ENCODE measurements at places on chromosomes 7 and 10.

DNA sequence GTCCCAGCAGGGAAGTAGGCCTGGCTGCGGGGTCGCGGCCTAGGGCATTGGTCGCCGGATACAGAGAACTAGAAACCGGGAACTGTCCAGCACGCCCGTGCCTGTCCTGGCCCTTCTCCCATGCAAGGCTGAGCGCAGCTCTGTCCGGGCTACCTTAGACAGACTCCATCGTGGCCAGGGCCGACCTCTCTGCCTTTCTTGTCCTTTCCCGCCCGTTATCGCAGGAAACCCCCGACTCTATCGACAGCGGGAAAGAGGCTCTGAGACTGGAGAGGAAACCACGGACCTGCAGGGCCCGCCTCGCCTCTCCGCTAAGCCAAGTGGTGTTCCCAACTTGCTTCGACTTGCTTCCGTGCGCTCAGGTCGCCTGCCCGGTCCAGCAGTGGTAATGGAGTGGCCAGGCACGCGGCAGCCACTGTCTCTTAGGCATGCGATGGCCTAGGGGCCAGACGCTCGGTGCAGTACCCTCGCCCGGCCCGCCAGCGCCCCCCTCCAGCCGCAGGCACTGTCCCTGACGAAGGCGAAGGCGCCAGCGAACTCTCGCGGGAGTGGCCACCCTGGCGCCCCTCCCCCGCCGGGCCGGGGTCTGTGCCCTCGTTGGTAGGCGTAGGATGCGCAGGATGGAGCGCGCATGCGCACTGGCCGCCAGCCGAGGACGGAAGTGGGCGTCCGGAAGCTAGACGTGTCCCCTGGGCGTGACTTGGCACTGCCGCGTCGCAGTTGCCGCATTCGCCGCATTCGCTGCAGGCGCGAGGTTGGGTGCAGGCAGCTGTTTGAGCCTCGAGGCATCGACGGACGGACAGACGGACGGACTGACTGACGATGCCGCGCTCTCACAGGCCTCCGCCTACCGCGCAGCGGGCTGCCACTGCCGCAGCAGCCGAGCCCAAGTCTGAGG lies 54.4 kb downstream of the MCMBP start:
- H3K4me1 ChIP-seq, result no peaks in the 10 kb centered on the region
- DNase-seq, result no peak
- no peak overlapping the region for H3K27ac ChIP-seq
- H3K36me3 ChIP-seq, result peaks cover 2% of the 10 kb centered on the region

- H3K27ac ChIP-seq, result peak overlapping the region; percentile 7
- no peak for DNase-seq
- H3K4me3 ChIP-seq, result no peak overlapping the region
- peaks cover 84% of the 10 kb centered on the region for H3K4me1 ChIP-seq
Observed at GRCh38 chr10:119346095-119346832, 138.9 kb downstream of the GRK5 start.

DNA sequence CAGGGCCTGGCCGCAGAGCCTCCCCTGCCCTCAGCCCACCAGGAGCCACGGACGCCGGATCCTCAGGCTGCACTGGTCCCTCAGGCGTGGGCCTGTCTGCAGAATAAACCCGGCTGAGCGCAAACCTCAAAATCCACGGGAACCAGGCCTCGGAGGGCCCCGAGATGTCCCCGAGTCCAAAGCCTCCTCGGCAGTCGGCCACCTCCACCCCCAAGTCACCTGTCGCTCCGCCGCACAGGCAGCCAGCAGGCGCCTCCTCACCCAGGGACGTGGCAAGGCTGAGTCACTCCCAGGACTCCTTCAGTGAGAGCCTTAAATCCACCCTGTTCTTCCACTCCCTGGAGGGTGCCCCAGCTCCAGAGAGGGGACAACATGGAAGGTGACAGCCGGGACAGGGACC lies 33.2 kb downstream of the STK32C start:
- no peak for DNase-seq
- H3K4me3 ChIP-seq, result no peak overlapping the region
- H3K27me3 ChIP-seq, result no peaks in the 10 kb centered on the region
- no peak overlapping the region for H3K27ac ChIP-seq
- no peaks in the 10 kb centered on the region for H3K36me3 ChIP-seq
- no peaks in the 10 kb centered on the region for H3K4me1 ChIP-seq

DNA sequence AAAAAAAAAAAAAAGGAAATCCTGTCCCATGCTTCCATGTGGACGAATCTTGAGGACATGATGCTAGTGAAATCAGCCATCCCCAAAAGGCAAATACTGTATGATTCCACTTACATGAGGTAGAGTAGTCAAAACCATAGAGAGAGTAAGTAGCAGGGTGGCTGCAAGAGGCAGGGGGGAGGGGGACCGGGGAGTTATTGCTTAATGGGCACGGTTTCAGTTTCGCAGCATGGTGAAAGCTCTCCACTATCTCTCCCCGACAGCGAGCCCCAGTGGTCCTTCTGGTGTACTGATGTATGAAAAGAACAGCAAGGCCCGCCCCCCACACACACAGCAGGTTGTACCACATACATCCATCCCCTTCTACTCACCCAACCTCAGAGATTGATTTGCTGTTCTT lies 32.8 kb downstream of the NOD1 start:
- no peak overlapping the region for H3K4me3 ChIP-seq
- peak; percentile 89 for DNase-seq
- no peaks in the 10 kb centered on the region for H3K27me3 ChIP-seq
- no peaks in the 10 kb centered on the region for H3K4me1 ChIP-seq

DNA sequence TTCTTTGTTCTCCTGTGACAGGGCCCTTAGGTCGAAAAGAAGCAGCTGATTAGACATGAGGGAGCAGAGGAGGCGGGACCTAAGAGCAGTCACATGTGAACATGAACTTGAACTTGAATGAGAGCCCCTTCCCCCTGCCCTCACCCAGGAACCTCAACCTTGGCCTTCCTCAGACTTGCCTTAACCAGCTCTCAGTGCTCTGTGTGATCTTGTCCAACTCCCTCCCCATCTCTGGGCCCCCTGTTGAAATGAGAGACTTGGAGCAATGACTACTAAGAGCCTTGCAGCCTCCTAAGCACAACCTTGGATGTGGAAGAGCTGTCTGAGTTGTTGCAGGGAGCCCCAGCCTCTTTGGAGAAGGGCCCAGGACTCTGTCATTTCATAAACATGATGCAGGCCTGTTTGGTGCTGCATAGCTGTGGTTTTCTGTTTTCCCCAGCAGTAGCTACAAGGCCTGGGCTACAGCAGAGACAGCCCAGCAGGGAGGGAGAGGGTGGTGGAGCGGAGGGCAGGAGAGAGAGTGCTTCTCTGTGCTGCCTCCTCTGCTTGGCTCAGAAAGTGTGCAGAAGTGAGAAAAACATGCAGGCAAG lies 123.9 kb upstream of the ZMIZ1 start:
- no peaks in the 10 kb centered on the region for H3K27me3 ChIP-seq
- no peaks in the 10 kb centered on the region for H3K36me3 ChIP-seq
- no peak overlapping the region for H3K4me3 ChIP-seq
- no peaks in the 10 kb centered on the region for H3K4me1 ChIP-seq
- DNase-seq, result no peak

DNA sequence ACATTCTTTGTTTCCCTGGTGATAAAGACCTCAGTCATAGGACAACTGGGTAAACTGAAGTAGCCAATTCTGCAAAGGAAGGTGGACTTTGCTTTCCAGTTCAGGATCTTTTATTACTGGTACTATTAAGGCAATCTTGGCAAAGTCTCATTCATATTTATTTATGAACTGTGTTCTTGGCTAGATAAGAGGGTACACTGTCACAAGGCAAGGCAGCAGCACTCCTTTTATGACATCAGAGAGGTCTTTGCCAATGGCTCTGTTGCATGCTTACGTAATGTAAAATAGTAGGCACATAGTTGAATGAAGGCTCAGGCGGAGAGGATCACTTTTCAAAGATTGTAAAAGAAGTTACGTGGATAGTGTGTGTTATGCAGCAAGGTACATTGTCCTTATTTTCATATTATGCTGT lies 63.7 kb upstream of the PDK4 start:
- no peak overlapping the region for H3K4me3 ChIP-seq
- H3K4me1 ChIP-seq, result no peaks in the 10 kb centered on the region
- no peak for DNase-seq
- no peaks in the 10 kb centered on the region for H3K36me3 ChIP-seq
- no peak overlapping the region for H3K27ac ChIP-seq

DNA sequence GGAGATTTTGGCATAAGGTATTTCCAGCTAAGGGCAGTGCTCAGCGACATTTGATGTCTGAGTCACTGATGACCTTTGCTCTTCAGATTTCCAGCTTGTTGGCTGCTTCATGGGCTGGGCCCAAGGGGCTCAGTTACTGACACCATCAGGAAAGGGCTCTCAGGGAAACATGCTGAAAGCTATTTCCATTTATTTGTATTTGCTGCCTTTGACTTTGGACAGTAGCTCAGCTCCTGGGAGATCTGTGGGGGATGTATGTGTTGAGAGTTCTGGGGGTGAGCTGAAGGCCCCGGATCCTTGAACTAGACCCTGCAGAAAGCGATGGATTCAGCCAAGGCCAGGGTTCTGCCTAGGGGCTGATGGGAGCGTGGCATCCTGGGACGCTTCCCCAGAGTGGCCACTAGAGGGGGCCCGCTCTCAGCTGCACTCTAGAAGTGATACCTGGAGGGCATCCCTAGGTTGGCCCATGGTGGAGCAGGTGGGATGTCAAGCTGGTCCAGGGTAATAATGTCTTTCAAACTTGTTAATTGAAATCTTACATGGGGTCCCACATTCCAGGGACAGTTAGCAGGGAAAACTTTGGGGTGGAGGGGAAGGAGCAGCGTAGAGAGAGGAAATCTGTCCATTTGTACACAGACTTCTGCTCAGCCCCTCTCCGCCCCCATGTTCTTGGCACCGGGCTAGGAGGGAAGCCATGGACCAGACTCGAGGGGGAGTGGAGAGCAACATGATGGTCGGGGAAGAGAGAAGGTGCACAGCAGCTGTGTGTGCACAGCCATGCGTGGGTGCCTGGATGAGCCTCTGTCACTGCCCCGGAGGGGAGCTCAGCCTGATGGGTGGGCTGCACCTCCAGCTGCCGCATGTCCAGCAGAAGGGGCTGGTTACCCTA lies 3.0 kb upstream of the BTBD16 start:
- DNase-seq, result no peak
- H3K36me3 ChIP-seq, result peaks cover 8% of the 10 kb centered on the region
- H3K27me3 ChIP-seq, result no peaks in the 10 kb centered on the region
- no peaks in the 10 kb centered on the region for H3K4me1 ChIP-seq

DNA sequence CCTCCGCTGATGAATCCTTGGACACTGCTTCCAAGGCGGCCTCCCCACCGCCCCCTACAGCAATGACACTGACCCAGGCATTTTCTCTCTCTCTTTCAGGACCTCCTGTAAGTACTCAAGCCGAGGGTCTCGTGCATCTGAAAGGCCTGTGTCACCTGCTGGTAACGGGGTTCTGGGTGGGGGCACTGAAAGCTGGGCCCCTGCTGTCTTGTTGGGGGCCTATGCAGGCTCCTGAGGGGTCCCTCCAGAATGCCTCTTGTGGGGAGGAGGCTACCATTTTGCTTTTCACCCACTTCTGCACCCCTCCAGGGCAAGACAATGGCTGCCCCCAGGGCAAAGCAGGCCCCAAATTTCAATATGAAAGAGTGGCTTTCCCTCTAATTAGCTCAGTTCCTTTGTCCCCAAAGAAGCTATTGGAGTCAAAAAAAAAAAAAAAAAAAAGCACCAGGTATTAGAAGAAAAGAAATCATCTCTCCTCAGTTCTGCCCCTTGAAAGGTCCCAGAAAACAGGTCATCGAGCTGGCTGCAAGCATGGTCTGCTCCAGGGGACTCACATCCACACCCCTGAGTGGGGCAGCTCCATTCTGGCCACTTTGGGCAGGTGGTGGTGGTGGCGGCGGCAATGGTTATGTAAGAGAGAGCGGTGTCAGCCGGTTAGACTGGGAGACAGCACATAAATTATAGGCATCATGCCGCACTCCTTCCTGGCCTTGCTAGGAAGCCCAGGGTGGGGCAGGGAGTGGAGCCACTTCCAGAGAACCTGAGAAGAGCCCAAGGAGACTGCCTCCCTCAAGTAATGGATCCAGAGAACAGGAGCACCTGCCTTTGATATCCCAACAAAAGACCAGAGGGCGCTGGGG lies 66.2 kb downstream of the COL13A1 start:
- DNase-seq, result no peak
- no peak overlapping the region for H3K4me3 ChIP-seq
- no peak overlapping the region for H3K27ac ChIP-seq
- H3K27me3 ChIP-seq, result no peaks in the 10 kb centered on the region
- no peaks in the 10 kb centered on the region for H3K36me3 ChIP-seq

GRCh38 chr10:98589007-98589406 lies 142.3 kb upstream of the HPS1 start:
- H3K27ac ChIP-seq, result no peak overlapping the region
- H3K27me3 ChIP-seq, result no peaks in the 10 kb centered on the region
- H3K4me3 ChIP-seq, result no peak overlapping the region
- H3K36me3 ChIP-seq, result no peaks in the 10 kb centered on the region
- no peaks in the 10 kb centered on the region for H3K4me1 ChIP-seq

DNA sequence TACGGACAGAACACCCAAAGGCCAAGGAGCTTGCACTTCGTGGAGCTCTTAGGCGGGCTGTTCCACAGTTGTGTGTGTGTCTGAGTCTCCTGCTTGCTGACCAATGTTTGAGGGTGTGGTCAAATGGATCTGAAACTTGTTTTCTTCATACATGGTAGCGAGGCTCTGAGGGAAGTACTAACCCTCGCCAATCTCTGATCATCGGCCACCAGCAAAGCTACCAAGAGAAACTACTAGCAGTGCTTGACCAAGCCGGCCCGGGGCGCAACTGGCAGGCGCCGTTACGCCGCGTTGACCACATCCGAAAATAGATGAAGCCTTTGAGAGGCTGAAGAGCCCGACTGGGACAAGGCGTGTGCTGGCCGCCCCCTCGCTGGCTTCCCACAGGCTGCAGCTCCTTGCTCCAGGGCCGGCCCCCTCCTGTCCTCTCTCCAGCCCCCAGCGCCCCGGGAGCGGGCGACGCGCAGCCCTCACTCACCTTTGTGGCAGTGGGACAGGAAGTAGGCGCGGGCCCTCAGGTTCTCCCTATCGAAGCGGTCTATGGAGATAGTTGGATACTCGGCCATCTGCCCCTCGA lies 384 bp downstream of the DCLRE1C start:
- H3K4me3 ChIP-seq, result peak overlapping the region; percentile 76
- no peaks in the 10 kb centered on the region for H3K4me1 ChIP-seq
- peak; percentile 67 for DNase-seq
- peak overlapping the region; percentile 84 for H3K27ac ChIP-seq
- no peaks in the 10 kb centered on the region for H3K27me3 ChIP-seq

GRCh38 chr10:3363311-3364045 lies 190.9 kb upstream of the PITRM1 start:
- no peak overlapping the region for H3K4me3 ChIP-seq
- H3K4me1 ChIP-seq, result no peaks in the 10 kb centered on the region
- H3K36me3 ChIP-seq, result no peaks in the 10 kb centered on the region
- DNase-seq, result no peak
- H3K27ac ChIP-seq, result no peak overlapping the region
- no peaks in the 10 kb centered on the region for H3K27me3 ChIP-seq

GRCh38 chr7:114530057-114530611 lies 115.5 kb downstream of the FOXP2 start:
- H3K27ac ChIP-seq, result no peak overlapping the region
- H3K4me1 ChIP-seq, result no peaks in the 10 kb centered on the region
- DNase-seq, result no peak
- no peaks in the 10 kb centered on the region for H3K36me3 ChIP-seq
- no peak overlapping the region for H3K4me3 ChIP-seq

- H3K27me3 ChIP-seq, result no peaks in the 10 kb centered on the region
- DNase-seq, result no peak
- no peaks in the 10 kb centered on the region for H3K36me3 ChIP-seq
- H3K27ac ChIP-seq, result no peak overlapping the region
Observed at GRCh38 chr7:90889210-90889609, 293.1 kb downstream of the CDK14 start.
